Activated CD4-positive, alpha-beta T cell treated with anti-CD3 and anti-CD28 coated beads for 36 hours (primary cell): ENCODE measurements at places on chromosomes 1 and 21. TPM values are rescaled to one million over a fixed set of nuclear protein-coding genes. Genes with fewer than 3 reads are reported as not detected.
A peak's percentile ranks its signal among the peaks of the same experiment; 100 is the strongest.

The CFAP141 gene
- total RNA-seq: not detected

The FCAMR gene
- not detected for total RNA-seq

- H3K36me3 ChIP-seq: no peaks in the 10 kb centered on the region
- no peak for DNase-seq
- H3K27me3 ChIP-seq: no peaks in the 10 kb centered on the region
Observed at GRCh38 chr21:19461481-19462205, 1058.1 kb upstream of the TMPRSS15 start.

- peak; percentile 52 for DNase-seq
- H3K36me3 ChIP-seq: peaks cover 42% of the 10 kb centered on the region
- H3K4me1 ChIP-seq: peaks cover 36% of the 10 kb centered on the region
- H3K4me3 ChIP-seq: peak overlapping the region; percentile 84
- peaks cover 5% of the 10 kb centered on the region for H3K27me3 ChIP-seq
Observed at GRCh38 chr1:43979528-43980254, 681 bp downstream of the B4GALT2 start.

- no peak for DNase-seq
- no peak overlapping the region for H3K27ac ChIP-seq
- no peaks in the 10 kb centered on the region for H3K36me3 ChIP-seq
- H3K4me3 ChIP-seq: no peak overlapping the region
- H3K4me1 ChIP-seq: no peaks in the 10 kb centered on the region
Observed at GRCh38 chr1:182493063-182493462, 43.1 kb downstream of the RGSL1 start.

- no peak overlapping the region for H3K4me3 ChIP-seq
- H3K27me3 ChIP-seq: no peaks in the 10 kb centered on the region
- H3K27ac ChIP-seq: no peak overlapping the region
- no peaks in the 10 kb centered on the region for H3K36me3 ChIP-seq
- H3K4me1 ChIP-seq: no peaks in the 10 kb centered on the region
Observed at GRCh38 chr1:3577711-3578432, 33.4 kb downstream of the MEGF6 start.

DNA sequence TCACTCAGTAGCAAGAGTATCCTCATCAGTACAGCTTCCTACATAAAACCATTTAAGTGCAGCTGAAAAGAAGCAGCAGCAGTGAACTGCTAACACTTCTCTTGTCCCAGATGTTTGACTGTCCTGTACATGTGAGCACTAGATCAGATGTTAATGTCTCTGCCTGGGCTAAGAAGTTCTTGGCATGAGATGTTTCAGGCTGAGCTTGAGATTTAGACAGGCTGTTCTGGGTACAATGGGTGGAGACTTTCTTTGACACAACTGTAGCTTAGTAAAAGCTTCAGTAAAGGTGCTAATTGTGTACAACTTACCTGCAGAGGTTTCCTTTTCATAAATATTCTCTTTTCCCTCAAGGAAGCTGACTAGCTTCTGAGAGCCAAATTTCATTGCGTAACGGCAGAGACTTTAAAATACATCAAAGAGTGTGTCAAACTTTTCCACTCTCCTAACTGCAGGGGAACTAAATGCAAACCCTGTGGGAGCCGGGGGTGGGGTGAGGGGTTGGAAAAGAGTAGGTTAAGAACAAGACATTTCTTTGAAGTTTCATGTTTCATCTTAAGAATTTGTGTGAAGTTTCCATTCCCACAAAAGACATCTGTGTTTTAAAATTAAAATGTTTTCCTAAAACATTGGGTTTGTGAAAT lies 82.1 kb upstream of the CCDC190 start:
- no peak overlapping the region for H3K27ac ChIP-seq
- no peak overlapping the region for H3K4me3 ChIP-seq

- no peaks in the 10 kb centered on the region for H3K27me3 ChIP-seq
- H3K27ac ChIP-seq: no peak overlapping the region
- H3K4me3 ChIP-seq: no peak overlapping the region
- no peaks in the 10 kb centered on the region for H3K4me1 ChIP-seq
Observed at GRCh38 chr1:75986478-75986877, 54.3 kb upstream of the ASB17 start.

DNA sequence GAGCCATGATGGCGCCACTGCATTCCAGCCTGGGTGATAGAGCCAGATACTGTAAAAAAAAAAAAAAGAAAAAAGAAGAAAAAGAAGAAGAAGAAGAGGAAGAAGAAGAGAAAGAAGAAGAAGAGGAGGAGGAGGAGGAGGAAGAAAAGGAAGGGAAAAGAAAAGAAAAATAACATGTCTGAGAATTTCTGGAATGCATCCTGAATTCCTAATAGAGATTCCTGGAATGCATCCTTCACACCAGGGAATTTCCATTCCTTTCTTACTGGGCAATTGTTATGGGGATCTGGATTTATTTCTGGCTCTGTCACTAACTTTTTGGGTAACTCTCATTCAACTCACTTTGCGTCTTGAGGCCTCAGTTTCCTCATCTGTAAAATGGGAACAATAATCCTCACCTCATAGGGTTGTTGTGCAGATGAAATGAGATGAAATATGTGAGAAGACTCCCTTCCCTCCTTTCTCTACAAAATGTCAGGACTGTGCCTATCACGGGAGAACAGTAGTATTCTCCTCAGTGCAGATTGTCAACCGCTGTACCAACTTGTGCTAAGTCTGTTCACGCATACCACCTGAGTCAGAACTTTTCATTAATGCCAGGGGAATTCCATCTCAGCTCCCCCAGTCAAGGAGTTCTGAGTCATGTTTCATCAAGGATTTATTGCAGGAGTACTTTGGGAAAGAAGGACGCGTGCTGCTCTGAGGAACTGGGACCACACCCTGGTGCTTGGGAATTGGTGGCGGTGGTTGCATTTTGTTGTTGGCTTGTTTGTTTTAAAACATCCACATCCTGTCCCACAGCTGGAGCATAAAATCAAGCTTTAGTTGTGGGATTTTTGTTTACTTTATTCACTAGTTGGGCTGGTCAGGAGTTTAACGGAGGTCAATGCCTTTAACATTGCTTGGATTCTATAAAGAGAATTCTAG lies 42.4 kb upstream of the ROR1 start:
- H3K36me3 ChIP-seq: no peaks in the 10 kb centered on the region
- H3K27ac ChIP-seq: no peak overlapping the region
- H3K27me3 ChIP-seq: peaks cover 2% of the 10 kb centered on the region
- H3K4me1 ChIP-seq: no peaks in the 10 kb centered on the region
- no peak overlapping the region for H3K4me3 ChIP-seq
- no peak for DNase-seq
